ENCODE measurements at places on chromosomes 3 and 15. TPM values are rescaled to one million over a fixed set of nuclear protein-coding genes. Genes with fewer than 3 reads are reported as not detected.

- no peak for DNase-seq
Measured at GRCh38 chr15:95897651-95898050, 432.8 kb upstream of the NR2F2 start.

- DNase-seq, result no peak
Measured at GRCh38 chr3:161389445-161390035, 18.2 kb upstream of the SPTSSB start.

DNA sequence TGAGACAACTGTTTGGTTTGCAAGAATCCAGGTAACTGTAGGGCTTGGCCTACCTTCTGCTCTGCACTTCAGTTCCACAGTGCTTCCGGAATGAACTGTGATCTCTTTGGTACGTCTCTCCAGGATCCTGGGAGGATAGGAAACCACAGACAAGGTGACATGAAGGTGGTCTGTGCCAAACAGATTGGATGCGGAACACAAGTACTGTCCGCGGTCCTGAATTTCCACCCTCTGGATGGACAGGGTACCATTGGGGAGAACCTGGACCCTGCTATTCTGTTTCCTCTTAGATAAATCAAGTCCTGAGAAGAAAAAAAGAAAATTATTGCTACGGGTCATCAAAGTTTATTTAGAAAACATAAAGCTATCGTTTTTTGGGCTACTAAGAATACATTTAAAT lies 17.3 kb downstream of the IGSF10 start:
- no peak for DNase-seq

- no peak for DNase-seq
Measured at GRCh38 chr3:67534594-67534993, 119.8 kb downstream of the SUCLG2 start.

DNA sequence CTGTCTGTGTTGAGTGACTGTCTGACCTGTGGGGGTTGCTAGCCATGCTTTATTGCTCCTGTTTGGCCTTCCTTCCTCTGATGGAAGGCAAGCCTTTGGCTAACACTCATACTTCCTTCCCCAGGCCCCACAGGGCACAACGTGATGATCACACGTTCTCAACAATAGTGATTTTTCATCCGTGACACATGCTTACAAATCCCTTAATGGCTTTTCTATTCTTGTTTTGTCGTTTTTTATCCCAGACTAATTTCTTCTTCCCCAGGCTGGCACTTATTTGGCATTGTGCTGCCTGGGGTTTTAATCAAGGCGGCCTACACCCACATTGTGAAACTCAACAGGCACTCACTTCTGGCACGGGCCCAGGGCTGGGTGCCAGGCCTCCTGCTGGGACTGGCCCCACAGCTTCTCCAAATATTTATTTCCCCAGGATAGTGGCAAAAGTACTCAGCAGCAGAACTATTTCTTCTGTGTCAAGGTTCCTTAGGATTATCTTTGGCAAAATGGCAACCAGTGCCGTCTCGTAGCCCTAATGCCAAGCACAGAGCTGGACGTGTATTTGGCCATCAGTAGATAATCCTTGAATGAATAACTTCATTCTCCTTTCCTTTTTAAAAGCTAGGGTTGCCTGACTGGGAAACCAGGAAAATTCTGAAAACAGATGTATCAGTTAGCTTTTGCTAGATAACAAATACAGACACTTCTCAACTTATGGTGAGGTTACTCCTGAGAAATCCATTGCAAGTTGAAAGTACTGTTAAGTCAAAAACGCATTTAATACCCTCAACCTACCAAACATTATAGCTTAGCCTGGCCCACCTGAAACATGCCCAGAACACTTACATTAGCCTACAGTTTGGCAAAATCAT lies 30.6 kb downstream of the CMTM7 start:
- peak; percentile 67 for DNase-seq

DNA sequence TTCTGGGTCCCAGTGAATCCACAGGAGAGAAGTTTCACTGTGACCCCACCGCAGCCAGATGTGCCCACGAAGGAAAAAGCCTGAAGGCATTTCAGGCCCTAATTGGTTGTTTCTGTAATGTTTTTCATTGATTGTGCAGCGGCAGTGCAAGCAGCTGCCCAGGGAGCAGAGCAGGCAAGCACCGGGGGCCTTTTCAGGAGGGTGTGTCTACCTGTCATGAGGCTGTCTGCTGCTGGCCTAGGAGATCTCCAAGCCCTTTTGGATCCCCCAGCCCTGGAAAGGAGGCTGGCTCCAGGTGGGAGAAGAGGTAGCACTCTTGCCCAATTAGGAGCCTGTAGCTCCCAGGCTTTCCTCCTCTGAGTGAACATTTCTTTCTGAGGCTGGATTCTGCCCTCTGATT lies 108.8 kb downstream of the EPHB1 start:
- DNase-seq, result no peak

DNA sequence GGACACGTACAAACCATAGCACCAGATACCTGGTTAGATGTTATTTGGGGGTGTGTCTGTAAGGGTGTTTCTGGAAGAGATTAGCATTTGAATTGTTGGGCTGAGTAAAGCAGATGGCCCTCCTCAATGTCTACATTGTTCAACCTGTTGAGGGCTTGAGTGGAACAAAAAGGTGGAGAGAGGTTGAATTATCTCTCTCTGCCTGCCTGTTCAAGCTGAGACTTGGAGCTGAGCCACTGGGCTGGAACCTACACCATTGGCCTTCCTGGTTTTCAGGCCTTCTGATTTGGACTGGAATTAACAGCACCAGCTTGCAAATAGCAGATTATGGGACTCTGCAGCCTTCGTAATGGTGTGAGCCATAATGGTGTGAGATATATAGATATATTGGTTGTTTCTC lies 71.3 kb upstream of the CORO2B start:
- no peak for DNase-seq

- no peak for DNase-seq
Measured at GRCh38 chr3:170274641-170275040, 52.4 kb downstream of the PRKCI start.

- peak; percentile 84 for DNase-seq
Measured at GRCh38 chr3:194575484-194576210, 57.6 kb downstream of the TMEM44 start.

SMCO1 gene
- not detected for total RNA-seq

CD200R1 gene
- under 0.01 TPM for total RNA-seq

SH2D7 gene
- total RNA-seq, result not detected

CMTM7 gene
- 10.0 TPM for total RNA-seq

TSC22D2 gene
- total RNA-seq, result 15.3 TPM

Measured in osteoblast (primary cell).